ENCODE measurements at places on chromosomes 4 and X.

GRCh38 chr4:112213856-112214255, 17.7 kb upstream of the AP1AR start:
- DNase-seq: peak; percentile 25

- DNase-seq: no peak
These were observed 69.9 kb upstream of the ELOVL6 start for GRCh38 chr4:110268352-110268751.

DNA sequence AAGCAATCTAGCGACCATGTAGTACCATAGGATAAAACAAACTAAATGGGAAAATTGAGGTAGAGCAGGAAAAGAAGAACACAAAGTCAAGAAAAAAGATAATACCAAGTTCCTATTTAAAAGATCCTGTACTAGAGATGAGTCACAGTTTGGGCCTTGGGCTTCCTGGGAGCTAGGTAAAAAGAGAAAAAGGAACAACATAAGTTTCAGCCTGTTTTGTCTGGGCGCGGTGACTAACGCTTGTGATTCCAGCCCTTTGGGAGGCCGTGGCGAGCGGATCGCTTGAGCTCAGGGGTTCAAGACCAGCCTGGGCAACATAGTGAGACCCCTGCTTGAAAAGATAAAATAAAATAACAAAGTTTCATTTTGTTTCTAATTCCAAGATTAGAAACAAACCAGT, 14.0 kb upstream of the TMEM156 start:
- DNase-seq: peak; percentile 22

- no peak for DNase-seq
These were observed 9.7 kb upstream of the USO1 start for GRCh38 chr4:75714704-75715103.

- peak; percentile 72 for DNase-seq
These were observed 402.9 kb downstream of the PCDH18 start for GRCh38 chr4:137129441-137129840.

DNA sequence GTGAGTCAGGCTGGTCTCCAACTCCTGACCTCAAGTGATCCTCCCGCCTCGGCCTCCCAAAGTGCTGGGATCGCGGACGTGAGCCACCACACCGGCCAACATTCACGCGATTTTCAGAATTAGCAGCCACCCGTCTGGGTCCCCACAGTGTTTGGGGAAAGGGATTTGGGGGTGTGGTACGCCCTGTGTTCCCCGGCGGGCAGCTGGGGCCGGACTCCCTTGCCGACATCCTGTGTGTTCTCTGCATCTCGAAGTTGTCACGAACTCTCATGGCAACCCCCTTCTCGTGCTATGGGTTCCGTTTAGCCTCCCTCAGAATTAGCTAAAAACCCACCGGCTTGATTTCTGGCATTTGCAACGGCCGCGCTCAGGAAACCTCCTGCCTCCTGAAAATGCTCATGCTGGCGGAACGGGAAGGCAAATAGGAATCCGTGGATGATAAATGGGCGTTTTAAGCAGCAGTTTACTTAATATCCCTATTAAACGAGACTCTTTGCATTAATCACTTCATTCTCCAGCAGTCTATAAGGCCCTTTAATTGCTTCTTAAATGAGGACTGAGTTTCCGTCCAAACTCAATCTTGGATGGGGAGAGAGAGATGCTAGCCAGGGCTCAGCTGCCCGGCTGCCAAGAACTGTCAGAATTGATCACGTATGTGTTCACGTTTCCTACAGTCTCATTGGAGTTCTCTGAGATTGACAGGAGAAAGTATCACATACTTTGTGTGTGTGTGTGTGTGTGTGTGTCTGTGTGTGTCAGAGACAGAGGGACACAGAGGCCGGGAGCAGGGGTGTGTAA, 78.9 kb upstream of the PPP2R3B start:
- no peak for DNase-seq

DNA sequence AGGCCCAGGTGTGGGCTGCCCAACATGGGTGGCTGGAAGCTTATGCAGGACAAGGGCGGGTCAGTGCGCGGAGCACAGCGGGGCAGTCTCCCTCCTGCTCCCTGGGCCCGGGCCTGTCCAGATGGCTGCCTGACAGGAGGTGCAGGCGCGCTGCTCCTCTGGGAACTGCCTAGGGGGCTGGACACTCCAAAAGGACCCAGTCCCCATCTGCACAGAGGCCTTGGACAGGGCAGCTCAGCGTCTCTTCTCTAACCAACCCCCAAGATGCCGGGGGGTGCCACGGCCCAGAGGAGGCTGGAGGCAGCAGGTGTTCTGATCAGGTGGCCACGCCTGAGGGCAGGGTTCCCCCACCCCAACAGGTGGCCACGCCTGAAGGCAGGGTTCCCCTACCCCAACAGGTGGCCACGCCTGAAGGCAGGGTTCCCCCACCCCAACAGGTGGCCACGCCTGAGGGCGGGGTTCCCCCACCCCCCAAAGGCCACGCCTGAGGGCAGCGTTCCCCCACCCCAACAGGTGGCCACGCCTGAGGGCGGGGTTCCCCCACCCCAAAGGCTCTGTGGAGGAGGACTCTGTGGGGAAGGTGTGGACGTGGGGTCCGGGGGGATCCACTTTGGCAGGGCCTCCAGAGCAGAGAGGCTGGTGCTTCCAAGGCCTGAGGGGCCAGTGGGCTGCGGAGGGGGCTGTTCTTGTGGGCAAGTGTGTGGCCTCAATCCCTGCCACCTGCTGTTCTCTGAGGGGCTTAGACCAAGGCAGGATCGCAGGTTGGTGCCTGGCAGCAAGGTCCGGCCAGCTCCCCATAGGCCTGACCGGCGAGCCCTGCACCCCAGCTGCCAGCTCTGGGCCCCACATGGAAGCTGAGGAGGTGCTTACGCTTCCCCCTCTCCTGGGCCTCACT, 36.1 kb downstream of the CPLX1 start:
- DNase-seq: no peak

GRCh38 chrX:154797006-154797405, 8.3 kb downstream of the MPP1 start:
- no peak for DNase-seq

DNA sequence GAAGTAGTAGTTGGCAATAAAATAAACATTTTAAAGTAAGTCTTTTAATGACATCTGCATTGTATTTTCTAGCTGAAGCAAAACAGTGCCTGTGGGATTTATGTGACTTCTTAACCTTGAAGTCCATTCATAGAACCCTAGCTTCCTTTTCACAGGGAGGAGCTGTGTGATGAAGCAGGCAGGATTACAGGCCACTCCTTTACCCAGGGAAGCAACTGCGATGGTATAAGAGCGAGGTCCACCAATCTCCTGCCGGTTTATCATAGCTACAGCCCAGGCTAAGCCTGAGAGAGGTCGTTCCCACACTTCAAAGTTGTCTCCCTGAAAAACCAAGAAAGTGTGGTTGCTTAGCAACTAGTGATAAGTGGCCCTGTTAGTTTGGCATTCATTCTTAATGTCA, 7.0 kb downstream of the RPL36A start:
- DNase-seq: no peak

- peak; percentile 94 for DNase-seq
These were observed 165.7 kb downstream of the KDR start for GRCh38 chr4:54959651-54960116.

DNA sequence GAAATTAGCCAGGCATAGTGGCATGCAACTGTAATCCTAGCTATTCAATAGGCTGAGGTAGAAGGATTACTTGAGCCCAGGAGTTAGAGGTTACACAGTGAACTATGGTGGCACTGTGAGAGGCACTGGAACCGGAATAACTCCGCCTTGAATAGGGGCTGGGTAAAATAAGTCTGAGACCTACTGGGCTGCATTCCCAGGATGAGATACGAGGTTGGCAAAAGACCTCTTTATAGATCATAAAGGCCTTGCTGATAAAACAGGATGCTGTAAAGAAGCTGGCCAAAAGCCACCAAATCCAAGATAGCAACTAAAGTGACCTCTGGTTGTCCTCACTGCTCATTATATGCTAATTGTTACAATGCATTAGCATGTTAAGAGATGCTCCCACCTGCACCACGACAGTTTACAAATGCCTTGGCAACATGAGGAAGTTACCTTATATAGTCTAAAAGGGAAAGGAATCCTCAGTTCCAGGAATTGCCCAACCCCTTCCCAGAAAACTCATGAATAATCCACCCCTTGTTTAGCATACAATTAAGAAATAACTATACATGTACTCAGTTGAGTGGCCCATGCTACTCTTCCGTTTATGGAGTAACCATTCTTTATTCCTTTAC, 88.6 kb downstream of the CENPC start:
- DNase-seq: peak; percentile 13

DNA sequence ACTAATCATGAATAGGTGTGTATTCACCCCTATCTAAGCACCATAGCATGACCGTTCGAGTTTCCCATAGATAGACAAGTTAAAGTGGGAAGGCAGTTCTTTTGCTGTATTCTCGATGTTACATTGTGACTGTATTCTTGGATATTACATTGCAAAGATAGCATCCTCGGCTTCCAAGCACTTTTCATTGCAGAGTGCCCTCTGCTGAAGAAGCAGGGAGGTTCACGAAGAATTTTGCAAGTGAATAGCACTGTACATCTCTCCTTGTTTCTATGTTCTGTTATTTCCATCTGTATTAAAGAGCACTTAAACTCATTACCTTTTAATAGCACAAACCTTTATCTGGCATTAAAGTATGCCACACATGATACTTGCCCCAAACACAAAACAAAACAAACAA, 426.7 kb upstream of the ARX start:
- DNase-seq: no peak

- DNase-seq: no peak
These were observed 30.4 kb upstream of the TMSB15A start for GRCh38 chrX:102546828-102547493.

DNA sequence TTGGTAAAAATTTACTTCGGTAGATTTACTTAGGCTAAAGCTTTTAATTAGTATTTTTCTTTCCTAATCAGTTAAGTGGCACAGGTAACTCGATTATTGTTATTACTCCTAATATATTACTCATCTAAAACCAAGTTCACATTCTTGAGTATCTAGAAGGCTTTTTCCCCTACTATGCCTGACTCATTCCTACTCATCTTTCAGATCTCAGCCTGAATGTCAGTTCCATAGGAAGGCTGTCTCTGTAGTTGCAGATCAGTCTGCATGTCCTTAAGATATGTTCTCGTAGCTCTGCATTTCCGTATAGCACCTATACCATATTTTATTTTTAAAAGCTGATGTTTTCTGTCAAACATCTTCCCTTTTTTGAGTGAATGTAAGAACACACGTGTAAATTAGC, 5.9 kb upstream of the FAM184B start:
- peak; percentile 35 for DNase-seq

GRCh38 chr4:25284466-25284865, 28.1 kb upstream of the ZCCHC4 start:
- no peak for DNase-seq

GRCh38 chrX:44494357-44494756, 48.3 kb downstream of the FUNDC1 start:
- no peak for DNase-seq

- DNase-seq: peak; percentile 86
These were observed 82.8 kb downstream of the PDGFC start for GRCh38 chr4:156888762-156889161.

GRCh38 chr4:24211856-24212255, 322.0 kb upstream of the PPARGC1A start:
- peak; percentile 44 for DNase-seq

- peak; percentile 32 for DNase-seq
These were observed 517 bp downstream of the LEF1 start for GRCh38 chr4:108168160-108168670.

GRCh38 chr4:113445286-113445685, 316.3 kb downstream of the CAMK2D start:
- DNase-seq: peak; percentile 97

DNA sequence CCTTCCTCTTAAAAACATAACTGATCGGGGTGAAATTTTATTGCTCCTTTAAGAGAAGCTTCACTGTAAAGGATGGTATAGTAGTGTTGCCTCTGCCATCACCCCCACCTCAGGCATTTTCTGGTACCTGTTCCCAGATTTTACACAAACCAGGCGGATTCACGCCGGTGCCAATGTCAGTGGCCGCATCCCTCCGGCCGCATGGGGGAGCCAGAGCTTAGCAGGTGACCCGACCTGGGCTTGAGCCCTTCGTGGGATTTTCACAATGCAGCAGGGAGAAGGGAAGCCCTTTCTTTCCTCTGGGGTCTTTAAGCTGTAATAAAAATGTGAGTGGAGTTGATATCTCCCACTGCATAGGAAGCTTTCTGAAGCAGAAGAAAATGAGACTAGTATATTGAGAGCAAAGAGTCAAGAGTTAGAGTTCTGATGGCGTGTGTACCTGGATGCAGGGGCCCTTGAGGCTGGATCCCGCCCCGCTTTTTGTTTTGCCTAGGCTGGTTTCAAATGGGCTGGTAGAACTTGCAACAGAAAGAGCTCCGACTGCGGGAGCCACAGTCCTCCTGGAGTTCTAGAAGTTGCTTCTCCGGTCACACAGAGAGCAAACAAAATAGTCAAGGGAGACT, 59.4 kb downstream of the POLR2B start:
- DNase-seq: peak; percentile 52

- no peak for DNase-seq
These were observed 89.9 kb upstream of the PRKX start for GRCh38 chrX:3803305-3803704.

DNA sequence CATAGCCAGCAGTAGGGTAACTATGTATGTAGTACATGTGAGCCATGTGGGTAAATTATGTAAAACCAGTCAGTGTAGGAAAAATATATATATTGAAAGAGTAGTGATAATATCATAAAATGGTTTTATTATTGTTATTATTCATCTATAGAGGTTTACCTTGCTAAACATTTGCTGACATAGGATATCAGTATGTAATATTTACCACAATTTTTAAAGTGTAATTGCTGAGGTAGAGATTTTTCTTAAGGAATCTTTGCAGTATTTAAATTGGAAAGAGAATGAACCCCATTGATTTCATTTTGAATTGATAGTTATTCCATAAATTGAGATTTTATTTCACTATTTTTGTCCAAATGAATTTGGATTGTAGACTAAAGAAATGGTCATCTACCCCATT, 27.1 kb downstream of the SLAIN2 start:
- DNase-seq: no peak

DNA sequence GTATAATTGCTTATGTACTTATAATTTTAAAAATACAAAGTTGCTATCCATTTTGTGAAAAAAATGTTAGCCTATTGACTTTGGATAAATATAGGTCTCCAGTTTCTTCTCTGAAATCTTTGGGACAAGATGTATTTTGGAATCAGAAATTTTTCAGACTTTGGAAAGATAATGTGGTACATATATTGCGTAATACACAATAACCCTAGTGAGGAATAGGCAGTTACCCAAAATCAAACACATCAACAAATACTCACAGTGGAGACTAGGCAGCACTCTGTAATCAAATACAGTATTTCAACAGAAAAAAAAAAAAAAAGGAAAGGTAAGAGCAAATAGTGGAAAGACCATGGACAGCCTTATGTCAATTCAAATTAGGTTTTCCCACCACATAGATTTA, 796.8 kb downstream of the ADGRL3 start:
- no peak for DNase-seq

Data from fibroblast of skin of right quadriceps (primary cell).